ENCODE measurements at places on chromosomes 6 and 20. TPM values are rescaled to one million over a fixed set of nuclear protein-coding genes. Genes with fewer than 3 reads are reported as not detected.

DNA sequence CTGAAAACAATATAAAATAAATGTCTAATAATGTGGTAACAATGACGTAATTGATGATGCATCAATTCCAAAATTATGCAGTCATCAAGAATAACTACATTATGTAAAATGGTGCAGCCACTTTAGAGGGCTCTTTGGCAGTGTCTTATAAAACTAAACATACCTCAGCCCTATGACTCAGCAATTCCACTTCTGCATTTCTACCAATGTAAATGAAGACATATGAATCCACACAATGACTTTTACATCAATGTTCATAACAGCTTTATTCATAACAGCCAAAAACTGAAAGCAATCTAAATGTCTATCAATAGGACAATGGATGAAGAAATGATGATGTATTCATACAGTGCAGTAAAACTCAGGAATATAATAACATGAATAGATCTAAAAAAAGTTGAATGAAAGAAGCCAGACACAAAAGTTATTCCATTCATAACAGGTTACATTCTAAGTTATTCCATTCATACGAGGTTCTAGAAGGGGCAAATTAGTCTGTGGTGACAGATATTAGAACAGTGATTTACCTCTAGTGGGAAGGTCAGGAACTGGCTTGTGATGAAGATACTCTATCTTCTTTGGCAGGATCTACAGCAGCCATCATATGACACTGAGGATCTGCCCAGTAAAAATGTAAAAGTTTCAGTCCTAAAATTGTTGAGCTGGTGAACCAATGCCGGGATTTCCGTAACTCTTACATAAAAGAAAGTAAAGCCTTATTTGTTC lies 396.1 kb downstream of the PLCB1 start:
- H3K4me1 ChIP-seq, result no peaks in the 10 kb centered on the region
- H3K36me3 ChIP-seq, result no peaks in the 10 kb centered on the region
- H3K27ac ChIP-seq, result no peak overlapping the region
- H3K4me3 ChIP-seq, result no peak overlapping the region
- no peak for DNase-seq
- H3K27me3 ChIP-seq, result no peaks in the 10 kb centered on the region

DNA sequence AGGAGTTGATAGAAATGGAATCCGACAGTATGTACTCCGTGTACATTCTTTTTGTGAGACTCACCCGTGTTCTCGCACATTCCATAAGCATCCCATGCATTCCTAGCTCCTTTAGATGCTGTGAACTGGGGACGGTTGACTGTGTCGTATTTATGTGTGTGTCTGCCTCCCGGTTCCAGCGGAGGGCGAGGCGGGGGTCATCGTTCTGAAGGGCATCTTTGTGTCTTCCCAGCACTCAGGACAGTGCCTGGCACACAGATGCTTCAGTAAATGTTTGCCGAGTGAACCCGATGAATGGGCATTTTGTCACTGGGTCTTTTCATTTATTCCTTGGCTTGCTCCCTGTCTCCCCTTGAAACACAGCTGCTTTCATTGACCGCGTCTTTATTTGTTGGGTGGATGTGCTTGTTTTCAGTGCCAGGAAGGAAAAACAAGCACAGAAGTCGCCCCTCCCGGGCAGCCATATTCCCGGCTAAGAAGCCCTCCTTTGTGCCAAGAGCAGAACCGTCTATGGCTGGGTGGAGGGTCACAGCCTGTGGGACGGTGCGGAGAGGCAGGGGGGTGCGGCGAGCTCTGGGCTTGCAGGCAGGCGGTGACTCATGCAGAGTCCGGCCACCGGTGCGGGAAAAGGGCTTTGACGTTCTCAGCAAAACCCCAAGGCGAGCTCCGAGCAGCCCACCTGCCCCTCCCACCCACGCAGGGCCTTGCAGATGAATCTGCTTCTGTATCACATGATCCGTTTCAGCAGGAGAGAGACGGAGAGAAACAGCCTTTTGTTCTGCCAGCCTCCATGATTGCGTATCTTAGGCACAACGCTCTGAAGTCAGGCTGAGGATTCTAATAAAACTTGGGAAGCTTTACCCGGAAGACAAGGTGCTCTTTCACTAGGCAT lies 11.2 kb upstream of the PSMG4 start:
- H3K36me3 ChIP-seq, result no peaks in the 10 kb centered on the region
- no peak overlapping the region for H3K4me3 ChIP-seq
- H3K4me1 ChIP-seq, result peaks cover 6% of the 10 kb centered on the region
- DNase-seq, result no peak

The SRMS gene
- not detected for total RNA-seq

The BPIFB2 gene
- not detected for total RNA-seq

DNA sequence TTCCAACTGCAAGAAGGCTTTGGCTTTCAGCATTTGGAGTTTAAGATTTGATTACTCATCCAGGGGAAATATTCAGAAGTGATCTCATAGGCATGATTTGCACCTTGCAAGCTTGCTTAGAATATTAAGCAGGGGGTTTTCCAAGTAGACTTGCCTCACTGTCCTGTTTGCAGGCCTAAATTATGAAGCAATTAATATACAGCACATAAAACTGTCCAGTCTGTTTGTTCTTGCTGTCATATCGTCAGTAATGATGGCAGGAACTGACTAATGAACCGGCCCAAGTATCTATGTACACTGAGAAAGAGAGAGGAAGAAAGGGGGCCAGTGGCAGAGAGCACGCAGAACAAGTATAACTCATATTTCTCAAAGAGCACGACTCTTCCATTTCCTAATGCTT lies 212.5 kb upstream of the SUPT3H start:
- H3K27me3 ChIP-seq, result no peaks in the 10 kb centered on the region
- peak overlapping the region; percentile 86 for H3K27ac ChIP-seq
- H3K36me3 ChIP-seq, result peaks cover 18% of the 10 kb centered on the region
- peaks cover 86% of the 10 kb centered on the region for H3K4me1 ChIP-seq
- H3K4me3 ChIP-seq, result no peak overlapping the region

DNA sequence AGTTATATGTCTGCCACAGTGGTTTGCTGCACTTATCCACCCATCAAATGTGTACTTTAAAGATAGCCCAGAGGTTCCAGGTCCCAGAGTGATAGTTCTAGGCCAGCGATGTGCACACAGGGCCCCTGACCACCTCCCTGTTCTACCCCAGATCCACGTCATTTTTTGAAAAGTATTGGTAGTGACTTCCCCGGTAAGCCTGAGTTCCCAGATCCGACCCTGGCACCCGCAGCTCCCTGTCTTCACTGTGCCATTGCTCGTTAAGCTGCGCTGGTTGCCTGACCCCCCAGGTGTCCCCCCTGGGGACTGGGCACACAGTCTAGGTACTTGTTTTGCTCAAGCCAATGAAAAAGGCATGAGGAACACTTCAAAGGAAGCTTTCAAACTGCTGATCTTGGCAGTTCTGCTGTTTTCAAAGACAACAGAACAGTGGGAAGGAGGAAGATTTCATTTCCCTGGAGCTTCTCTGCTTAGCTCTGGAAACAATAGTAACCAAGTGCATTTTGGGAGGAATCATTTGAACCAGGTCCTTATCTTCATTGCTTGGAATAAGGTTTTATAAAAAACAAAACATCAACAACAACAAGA lies 116.3 kb upstream of the TAB2 start:
- peaks cover 83% of the 10 kb centered on the region for H3K36me3 ChIP-seq
- no peak overlapping the region for H3K27ac ChIP-seq
- H3K4me3 ChIP-seq, result no peak overlapping the region
- H3K4me1 ChIP-seq, result peaks cover 35% of the 10 kb centered on the region

The SIRT5 gene
- 9.3 TPM for total RNA-seq

The BFSP1 gene
- 0.51 TPM for total RNA-seq

The CASP8AP2 gene
- 32.8 TPM for total RNA-seq

DNA sequence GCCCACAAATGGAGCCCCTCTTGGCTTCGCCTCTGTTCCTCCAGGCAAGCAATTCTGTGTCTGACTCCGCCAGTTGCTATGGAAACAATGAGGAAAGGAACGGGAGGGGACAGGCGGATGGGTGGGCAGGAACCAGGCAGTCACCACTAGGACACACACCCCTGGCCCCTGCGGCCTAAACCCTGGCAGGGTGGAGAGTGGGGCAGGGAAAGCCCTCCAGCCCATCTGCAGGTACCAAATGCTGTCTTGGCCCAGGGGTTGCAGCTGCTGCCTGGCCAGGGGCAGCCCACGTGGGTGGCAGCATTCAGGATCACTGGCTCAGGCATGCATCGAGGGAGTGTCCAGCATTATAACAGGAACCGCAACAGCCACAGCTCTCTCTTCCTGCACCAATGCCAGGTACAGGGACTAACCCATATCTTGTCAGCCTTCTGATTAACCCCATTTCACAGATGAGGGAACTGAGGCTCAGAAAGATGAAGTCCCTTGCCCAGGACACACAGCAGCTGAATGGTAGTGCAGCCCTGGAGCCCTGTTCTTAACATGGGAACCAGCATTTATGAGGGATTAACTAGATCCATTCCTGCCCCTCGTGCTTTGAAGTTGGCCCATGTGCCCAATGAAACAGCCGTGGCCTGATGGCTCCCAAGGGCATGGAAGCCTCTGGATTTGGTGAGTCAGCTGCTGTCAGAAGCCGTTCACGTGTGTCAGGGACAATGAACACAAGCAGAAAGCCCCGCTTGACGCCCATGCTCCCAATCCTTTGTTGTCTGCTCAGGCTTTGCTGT lies 66.3 kb downstream of the NOL4L start:
- H3K4me1 ChIP-seq, result peaks cover 16% of the 10 kb centered on the region
- no peak overlapping the region for H3K27ac ChIP-seq
- H3K36me3 ChIP-seq, result peaks cover 16% of the 10 kb centered on the region
- no peaks in the 10 kb centered on the region for H3K27me3 ChIP-seq
- no peak overlapping the region for H3K4me3 ChIP-seq

DNA sequence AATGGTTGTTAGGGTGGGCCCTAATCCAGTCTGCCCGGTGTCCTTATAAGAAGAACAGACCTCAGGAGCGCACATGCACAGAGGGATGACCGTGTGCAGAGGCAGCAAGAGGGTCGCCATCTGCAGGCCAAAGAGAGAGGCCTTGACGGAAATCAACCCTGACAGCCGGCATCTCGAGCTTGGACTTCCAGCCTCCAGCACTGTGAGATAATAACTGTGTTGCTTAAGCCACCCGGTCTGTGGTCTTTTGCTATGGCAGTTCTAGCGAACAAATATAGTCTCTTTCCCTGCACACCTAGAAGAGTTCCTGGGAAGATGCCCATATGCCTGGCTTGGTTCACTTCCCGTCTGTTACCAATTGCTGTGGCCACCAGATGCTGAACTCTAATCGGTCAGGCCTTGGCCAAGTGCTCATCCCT lies 35.3 kb upstream of the PTGIS start:
- no peak for DNase-seq
- peaks cover 60% of the 10 kb centered on the region for H3K36me3 ChIP-seq
- peaks cover 36% of the 10 kb centered on the region for H3K4me1 ChIP-seq
- H3K27me3 ChIP-seq, result no peaks in the 10 kb centered on the region
- H3K27ac ChIP-seq, result peak overlapping the region; percentile 52
- H3K4me3 ChIP-seq, result no peak overlapping the region

- no peaks in the 10 kb centered on the region for H3K4me1 ChIP-seq
- DNase-seq, result no peak
- no peaks in the 10 kb centered on the region for H3K36me3 ChIP-seq
- no peaks in the 10 kb centered on the region for H3K27me3 ChIP-seq
Observed at GRCh38 chr6:80331522-80331921, 225.1 kb downstream of the BCKDHB start.

DNA sequence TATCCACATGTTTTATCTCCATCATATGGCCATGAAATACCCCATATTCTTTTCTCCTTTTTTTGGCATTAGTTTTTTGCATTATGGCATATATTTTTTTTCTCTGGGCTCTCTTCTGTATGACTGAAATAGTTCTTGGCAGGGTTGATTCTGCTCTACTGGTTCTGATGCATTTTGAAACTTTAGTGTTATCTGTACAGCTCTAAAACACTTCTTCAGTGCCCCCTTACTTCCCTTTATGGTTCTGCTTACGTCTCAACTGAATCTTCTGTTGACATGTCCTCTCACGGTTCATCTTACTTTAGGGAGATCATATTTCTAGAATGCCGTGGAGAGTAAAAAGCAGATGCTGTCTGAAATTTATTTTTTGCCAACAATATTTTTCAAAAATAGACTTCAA lies 23.2 kb upstream of the TXNDC5 start:
- H3K27ac ChIP-seq, result no peak overlapping the region
- DNase-seq, result no peak
- no peak overlapping the region for H3K4me3 ChIP-seq
- H3K27me3 ChIP-seq, result peaks cover 9% of the 10 kb centered on the region
- no peaks in the 10 kb centered on the region for H3K4me1 ChIP-seq

DNA sequence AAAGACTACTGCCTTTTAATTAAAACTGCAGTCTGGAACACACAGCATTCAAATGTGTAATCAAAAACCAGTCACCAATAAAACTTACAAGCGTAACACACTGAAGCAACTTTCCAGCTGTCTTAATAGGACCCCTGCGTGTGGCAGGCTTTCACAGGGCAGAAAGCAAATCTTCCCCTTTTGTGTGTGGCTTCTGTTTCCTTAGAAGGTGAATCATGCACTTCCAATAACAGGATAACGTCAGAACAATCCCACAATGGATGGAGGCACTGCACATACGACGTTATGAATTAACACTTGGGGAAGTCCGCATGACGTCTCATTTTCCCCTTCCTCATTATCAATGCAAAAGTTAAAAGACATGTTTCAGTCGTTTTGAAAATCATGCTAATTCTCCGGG lies 44.8 kb downstream of the INSM1 start:
- H3K27me3 ChIP-seq, result no peaks in the 10 kb centered on the region
- no peak for DNase-seq
- peaks cover 56% of the 10 kb centered on the region for H3K4me1 ChIP-seq
- peak overlapping the region; percentile 81 for H3K4me3 ChIP-seq
- peak overlapping the region; percentile 89 for H3K27ac ChIP-seq
- H3K36me3 ChIP-seq, result peaks cover 36% of the 10 kb centered on the region

GRCh38 chr6:25698631-25699030 lies 46.6 kb downstream of the SCGN start:
- H3K4me3 ChIP-seq, result no peak overlapping the region
- no peaks in the 10 kb centered on the region for H3K36me3 ChIP-seq
- no peaks in the 10 kb centered on the region for H3K4me1 ChIP-seq
- peaks cover 8% of the 10 kb centered on the region for H3K27me3 ChIP-seq
- no peak overlapping the region for H3K27ac ChIP-seq

DNA sequence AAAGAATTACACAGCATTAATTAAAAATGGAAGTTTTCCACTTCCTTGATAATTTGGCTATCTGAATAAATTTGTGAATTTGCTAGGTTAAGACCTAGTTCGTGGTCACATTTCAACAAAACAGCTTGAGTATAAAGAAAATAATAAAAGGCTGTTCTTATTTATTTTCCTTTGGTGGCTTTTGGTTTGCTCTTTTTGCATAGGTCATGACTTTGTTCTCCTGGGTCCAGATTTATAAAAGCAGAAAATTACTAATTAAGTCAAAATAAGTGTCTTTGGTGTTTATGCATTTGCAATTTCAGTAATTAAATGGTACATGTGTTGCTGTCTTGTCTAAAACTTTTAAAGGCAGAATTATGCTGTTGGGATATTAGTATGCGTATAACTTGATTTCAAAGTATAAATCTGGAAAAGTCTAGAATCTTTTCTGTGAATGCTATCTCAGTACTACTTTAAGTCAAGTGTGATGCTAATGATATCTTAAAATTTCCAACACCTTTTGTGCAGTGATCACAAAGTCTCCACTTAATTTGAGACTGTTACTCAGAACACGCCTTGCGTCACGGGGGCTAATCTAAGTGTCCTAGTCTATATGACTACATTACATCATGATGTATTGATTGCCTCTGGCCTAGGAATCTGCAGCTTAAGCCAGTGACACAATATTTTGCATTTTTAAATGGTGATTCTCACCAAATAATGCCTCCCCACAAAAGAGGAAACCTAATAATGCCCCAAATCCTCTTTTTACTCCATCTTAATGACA lies 41.0 kb downstream of the GNAS start:
- no peaks in the 10 kb centered on the region for H3K27me3 ChIP-seq
- DNase-seq, result no peak
- H3K4me1 ChIP-seq, result peaks cover 38% of the 10 kb centered on the region
- H3K4me3 ChIP-seq, result peak overlapping the region; percentile 89
